ENCODE measurements at places on chromosomes 11 and 22. TPM values are rescaled to one million over a fixed set of nuclear protein-coding genes. Genes with fewer than 3 reads are reported as not detected.

Gene CCDC188
- total RNA-seq = not detected

Gene MIAT
- 0.21 TPM for total RNA-seq

Gene ESRRA
- total RNA-seq = 77.0 TPM

GRCh38 chr22:36028646-36029405 is at the start of gene RBFOX2:
TSS of gene RBFOX2 (minus strand) at chr22:36028824. CDS start at chr22:36028425, 399 bp downstream.
- peaks cover 5% of the 10 kb centered on the region for H3K4me1 ChIP-seq
- no peaks in the 10 kb centered on the region for H3K36me3 ChIP-seq
- DNase-seq = peak; percentile 97
- peak within 1 kb of the TSS; percentile 86 for H3K27ac ChIP-seq
- H3K4me3 ChIP-seq = peak within 1 kb of the TSS; percentile 98

- H3K4me3 ChIP-seq = no peak overlapping the region
- H3K36me3 ChIP-seq = no peaks in the 10 kb centered on the region
- no peak for DNase-seq
- H3K4me1 ChIP-seq = peaks cover 7% of the 10 kb centered on the region
Observed at GRCh38 chr11:126189109-126189929, 22.1 kb downstream of the RPUSD4 start.

DNA sequence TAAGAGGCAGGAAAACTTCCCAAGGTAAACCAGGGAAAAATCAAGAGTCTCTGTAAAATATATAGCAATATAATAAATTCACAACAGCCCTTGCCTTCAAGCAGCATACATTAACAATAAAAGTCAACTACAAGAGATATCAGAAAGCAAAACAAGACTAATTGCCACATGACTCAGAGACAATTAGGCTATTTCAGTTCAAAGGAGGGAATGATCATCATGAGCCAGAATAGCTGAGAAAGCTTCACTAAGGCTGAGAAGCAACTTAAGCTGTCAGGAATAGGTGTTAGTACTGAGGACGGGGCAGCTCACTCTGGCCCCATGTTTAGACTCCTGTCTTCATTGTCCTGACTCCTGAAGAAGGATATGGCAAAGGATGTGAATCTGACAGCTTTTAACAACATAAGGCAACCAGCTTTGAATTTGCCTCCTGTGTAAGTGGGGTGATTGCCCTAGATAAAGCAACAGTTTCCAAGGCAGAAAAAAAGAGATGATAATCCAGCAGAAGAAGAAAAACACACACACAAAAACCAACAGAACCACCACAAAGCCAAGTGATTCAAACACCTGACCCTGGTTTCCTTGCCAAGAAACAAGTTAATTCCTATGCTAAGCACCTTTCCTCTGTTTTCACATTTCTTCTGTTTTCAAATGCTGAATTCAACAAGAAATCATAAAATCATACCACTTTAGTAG is 60.8 kb downstream of the SIK3 start:
- H3K4me3 ChIP-seq = no peak overlapping the region
- peak overlapping the region; percentile 29 for H3K27ac ChIP-seq
- peaks cover 16% of the 10 kb centered on the region for H3K4me1 ChIP-seq
- H3K27me3 ChIP-seq = no peaks in the 10 kb centered on the region
- no peak for DNase-seq
- no peaks in the 10 kb centered on the region for H3K36me3 ChIP-seq

DNA sequence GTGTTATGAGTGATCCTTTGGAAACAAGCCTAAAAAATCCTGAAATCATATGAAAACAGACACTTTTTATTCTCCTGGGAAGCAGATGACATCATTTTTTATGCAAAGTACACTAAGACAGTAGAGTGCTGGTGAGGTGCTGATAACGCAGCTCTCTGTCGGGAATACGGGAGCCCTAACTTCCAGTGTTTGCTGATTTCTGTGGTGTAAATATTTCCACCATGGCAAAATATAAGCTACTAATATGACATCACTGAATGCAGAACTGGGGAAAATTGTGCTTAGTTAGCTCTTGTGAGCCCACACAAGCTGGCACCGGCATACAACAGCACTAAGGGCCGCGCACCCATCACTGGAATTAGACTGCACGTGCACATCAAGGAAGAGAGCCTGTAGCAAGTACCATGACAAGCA is 82.6 kb downstream of the FAM76B start:
- H3K4me3 ChIP-seq = no peak overlapping the region
- H3K27ac ChIP-seq = no peak overlapping the region
- H3K36me3 ChIP-seq = no peaks in the 10 kb centered on the region
- H3K27me3 ChIP-seq = no peaks in the 10 kb centered on the region
